ENCODE measurements at places on chromosomes 5 and 9. TPM values are rescaled to one million over a fixed set of nuclear protein-coding genes. Genes with fewer than 3 reads are reported as not detected.

- no peak for DNase-seq
Measured at GRCh38 chr9:129602598-129603415, 18.1 kb downstream of the C9orf50 start.

GRCh38 chr9:128191406-128192046 is at the start of gene CIZ1:
Gene CIZ1, minus strand, starts transcription at chr9:128191572. Its CDS starts 715 bp downstream, at chr9:128190857.
- DNase-seq = peak; percentile 89

DNA sequence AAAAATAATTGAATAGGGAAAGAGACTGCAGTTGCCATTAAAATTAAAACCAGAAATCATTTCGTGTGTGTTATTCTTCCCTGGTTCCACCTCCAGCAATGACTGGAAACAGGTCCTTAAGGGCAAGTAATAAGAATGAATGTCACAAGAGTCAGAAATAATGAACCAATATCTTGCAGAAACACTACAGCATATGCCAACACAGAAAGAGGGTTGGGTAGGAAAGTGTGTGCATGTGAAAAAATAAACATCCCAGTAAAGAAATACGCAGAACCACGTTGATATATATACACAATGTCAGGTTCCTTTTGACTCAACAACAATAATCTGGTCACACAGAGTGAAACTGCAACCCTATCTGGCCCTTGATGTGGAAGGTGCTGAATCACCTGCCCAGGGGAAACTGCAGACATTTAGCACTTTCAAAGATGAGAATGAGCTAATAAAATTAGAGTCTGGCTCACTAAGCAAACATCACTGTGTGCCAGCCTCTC is 15.0 kb downstream of the HMHB1 start:
- DNase-seq = no peak

- peak; percentile 77 for DNase-seq
Measured at GRCh38 chr5:145825751-145826180, 9.4 kb downstream of the PRELID2 start.

- DNase-seq = peak; percentile 37
Measured at GRCh38 chr9:109967651-109968642, 187.9 kb downstream of the PALM2AKAP2 start.

GARIN3 gene
- total RNA-seq = not detected

- DNase-seq = no peak
Measured at GRCh38 chr5:179217956-179218942, 127.0 kb downstream of the ADAMTS2 start.

GRCh38 chr5:103526164-103526915 is 36.2 kb downstream of the NUDT12 start:
- DNase-seq = no peak

DNA sequence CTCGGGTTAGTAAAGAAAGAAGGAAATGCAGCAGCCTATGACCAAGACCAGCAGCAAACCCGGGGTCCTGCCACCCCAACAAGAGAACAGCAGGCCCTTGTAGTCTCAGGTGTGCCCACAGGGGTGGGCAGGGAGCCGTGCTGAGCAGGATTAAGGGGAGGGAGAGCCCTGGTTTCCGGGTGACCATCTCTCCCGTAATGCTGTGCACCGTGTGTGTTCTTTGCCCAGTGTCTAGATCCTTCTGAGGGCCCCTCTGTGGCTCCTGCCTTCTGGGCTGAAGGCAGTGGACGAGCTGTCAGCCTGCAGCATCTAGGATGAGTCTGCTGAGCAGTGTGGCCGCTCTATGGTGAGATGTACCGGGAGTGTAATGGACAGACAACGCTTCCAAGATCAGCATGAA is 12.7 kb upstream of the PLEKHG4B start:
- no peak for DNase-seq

DNA sequence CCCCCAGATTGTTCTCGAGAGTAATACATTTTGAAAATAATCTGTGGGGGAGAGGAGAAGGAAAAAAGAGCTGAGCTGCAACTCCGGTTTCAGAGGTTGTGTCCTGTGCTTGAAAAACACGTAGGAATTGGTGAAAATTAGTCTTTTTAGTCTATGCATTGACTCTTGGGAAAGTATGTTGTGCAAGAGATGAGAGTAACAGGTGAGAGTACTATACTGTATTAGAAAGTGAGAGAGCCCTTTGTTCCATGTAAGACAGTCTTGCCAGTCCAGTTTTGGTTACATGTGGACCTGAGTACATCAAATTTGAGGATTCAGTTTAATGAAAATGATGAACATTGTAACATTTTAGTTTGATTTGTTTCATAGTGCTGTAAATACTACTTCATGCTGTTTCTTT is 27.8 kb downstream of the ERBIN start:
- no peak for DNase-seq

GRCh38 chr5:14148483-14148882 is 5.3 kb downstream of the TRIO start:
- peak; percentile 37 for DNase-seq

- peak; percentile 75 for DNase-seq
Measured at GRCh38 chr5:149439899-149440542, 60.9 kb upstream of the IL17B start.

CDC20B gene
- total RNA-seq = not detected

DNA sequence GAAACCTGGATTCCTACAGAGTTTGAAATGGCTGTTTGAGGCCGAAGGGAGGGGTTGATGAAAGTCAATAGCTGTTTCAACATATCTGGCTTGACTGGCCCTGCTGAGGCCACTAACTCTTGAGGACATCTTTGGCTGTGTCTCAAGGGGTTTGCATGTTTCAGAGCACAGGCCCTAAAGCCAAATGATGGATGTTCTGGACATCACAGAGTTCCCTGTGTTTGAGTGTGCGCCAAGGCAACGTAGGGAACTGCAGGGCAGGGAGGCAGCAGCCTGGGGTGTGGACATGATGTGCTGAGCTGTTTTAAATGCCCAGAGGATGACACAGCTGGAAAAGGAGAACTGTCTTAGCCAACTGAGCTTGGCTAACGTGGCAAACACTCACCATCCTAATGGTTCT is 89.6 kb downstream of the RAPGEF1 start:
- no peak for DNase-seq

DNA sequence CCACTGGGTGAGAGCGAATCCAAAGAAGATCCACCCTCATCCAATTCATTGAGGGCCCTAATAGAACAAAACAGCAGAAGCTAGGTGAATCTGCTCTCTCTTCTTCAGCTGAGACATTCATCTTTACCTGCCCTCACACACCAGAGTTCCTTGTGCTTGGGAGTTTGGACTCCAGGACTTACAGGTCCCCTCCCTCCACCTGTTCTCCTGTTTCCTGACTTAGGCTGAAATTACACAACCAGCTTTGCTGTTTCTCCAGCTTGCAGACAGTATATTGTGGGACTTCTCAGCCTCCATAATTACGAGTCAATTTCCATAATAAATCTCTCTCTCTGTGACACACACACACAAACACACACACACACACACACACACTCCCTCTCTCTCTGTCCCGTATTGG is 19.1 kb downstream of the TMEM171 start:
- DNase-seq = no peak

RNF180 gene
- 3.2 TPM for total RNA-seq

PCDHB2 gene
- 0.88 TPM for total RNA-seq

CER1 gene
- total RNA-seq = not detected

GRCh38 chr5:112372543-112372942 is 46.5 kb downstream of the EPB41L4A start:
- no peak for DNase-seq

SEMA6A gene
- 21.1 TPM for total RNA-seq

PCDHA13 gene
- total RNA-seq = under 0.01 TPM

PCDHGC4 gene
- total RNA-seq = 1.2 TPM

- no peak for DNase-seq
Measured at GRCh38 chr5:120236360-120236759, 227.7 kb upstream of the PRR16 start.

DNA sequence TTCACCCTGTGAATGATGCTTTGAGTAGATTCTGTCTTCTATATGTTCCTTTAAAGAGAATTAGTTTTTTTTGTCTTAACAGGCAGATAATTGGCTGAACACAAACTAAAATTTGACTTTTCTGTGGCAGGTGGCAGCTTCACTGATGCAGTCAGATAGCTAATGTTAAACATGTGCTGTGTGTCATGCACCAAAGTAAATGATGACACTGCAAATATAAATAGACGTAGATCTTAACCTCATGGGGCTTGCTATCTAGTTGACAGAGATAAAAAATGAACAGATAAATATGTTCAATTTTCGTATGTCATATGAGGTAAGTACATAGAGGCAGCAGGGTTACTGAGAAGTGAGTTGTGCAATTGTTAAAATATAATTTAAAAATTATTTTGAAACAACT is 82.7 kb downstream of the PARP8 start:
- no peak for DNase-seq

GRCh38 chr5:112270299-112271293 is 148.5 kb downstream of the EPB41L4A start:
- no peak for DNase-seq

ADRA1B gene
- 0.34 TPM for total RNA-seq

CNTLN gene
- 11.3 TPM for total RNA-seq

- peak; percentile 22 for DNase-seq
Measured at GRCh38 chr9:128987805-128988204, 40.3 kb downstream of the NUP188 start.

DNA sequence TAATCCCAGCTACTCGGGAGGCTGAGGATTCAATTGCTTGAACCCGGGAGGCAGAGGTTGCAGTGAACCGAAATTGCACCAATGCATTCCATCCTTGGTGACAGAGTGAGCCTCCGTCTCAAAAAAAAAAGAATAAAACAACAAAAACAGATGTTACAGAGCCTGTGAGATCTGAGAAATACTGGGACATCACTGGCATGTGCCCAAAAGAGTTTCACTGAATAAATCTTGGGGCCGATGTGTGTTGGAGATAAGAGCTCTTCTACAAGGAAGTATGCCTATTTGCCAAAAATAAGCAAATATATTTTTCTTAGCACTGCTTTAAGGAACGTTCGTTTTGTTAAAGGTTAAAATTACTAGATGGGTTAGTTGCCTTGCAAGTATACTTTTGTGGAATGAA is 55.1 kb downstream of the KIAA1958 start:
- no peak for DNase-seq

SLC2A6 gene
- total RNA-seq = 42.1 TPM

DNA sequence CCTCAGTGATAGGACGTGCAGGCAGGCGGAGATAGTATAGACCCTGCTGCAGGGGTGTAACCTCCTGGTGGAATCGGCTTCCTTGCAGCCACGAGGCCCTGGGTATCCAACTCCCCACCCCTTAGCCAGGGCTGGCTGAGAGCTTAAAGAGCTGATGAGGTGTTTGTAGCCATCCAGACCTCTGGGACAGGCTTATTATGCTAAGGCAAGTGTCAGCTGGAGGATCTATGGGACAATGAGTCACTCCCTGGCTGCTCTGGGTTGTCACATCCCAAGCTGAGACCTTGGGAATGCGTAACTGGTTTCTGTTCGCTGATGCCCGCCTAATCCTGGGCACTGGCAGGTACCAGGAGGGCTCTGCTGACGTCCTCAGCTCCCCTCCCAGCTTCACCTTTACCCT is 38.9 kb downstream of the DAB2IP start:
- DNase-seq = no peak

GKAP1 gene
- 2.6 TPM for total RNA-seq

DNA sequence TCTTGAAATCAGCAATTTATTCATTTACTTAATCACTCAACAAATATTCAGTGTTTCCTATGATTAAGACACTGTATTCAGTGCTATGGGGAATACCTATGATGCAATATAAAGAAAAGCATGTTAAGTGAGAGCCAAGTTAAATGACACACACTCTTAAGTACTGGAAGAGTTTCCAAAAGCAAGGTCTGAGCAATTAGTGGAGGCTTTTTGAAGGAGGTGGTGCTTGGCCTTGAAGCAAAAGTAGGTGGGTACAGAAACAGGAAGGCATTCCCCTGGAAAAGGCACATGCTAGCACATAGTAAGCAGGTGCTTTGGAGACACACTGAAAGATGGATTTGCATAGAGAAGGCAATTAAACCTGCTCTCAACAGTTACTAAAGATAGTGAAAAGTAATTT is 4.0 kb downstream of the TSLP start:
- DNase-seq = no peak

ROR2 gene
- not detected for total RNA-seq

LCN2 gene
- total RNA-seq = 0.14 TPM

TUBB4B gene
- total RNA-seq = 128 TPM

DMRT3 gene
- not detected for total RNA-seq

GDF9 gene
- not detected for total RNA-seq

- DNase-seq = no peak
Measured at GRCh38 chr9:113932906-113933584, 56.9 kb downstream of the ZNF618 start.

GRCh38 chr5:55072666-55073065 is 29.8 kb upstream of the GZMA start:
- DNase-seq = peak; percentile 23

GRCh38 chr9:73009649-73010288 is 56.9 kb upstream of the ALDH1A1 start:
- no peak for DNase-seq

DNA sequence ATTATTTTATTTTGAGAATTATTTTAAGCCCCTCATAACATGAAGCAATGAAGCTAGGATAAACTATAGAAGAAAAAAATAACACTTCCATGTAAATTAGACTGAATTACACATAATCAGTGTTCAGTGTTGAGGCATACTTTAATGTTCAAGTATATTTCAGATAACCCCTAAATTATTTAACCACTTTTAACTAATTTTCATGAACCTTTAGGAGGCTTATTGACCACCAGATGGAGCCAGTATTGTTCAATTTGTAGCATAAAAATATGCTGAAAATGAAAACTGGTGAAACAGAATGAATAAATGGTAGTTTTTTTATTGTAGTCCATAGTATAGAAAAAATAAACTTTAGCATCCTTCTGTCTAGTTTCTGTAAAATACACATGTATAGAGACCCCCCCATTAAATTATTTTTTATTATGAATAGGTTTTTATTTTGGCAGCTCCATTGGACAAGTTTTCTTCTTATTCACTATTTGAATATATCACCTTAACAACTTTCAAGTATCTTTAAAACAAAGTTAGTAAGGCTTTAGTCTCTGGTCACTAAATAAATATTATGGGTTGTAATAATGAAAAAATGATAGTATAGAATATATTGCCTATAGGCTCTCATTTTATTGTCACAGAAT is 190.1 kb downstream of the CWC27 start:
- peak; percentile 61 for DNase-seq

- no peak for DNase-seq
Measured at GRCh38 chr5:82922086-82922734, 155.0 kb downstream of the TMEM167A start.

DNA sequence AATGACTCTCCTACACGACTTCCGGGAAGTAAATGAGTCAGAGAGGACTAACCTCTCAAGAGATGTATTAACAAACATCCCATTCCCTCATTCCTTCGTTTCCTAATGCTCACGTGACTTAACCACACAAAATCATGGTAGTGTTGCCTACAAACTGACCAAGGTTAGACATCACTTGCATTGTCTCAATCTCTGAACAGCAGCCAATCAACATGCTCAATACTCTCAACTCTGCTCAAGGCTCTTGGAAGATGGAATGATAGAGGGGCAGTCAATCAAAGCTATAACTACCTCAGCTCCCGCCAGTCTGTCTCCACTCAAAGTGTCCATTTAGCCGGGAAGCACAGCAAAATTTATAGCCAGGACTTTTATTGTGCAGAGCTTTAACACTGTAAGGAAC is 143.8 kb upstream of the PIK3R1 start:
- no peak for DNase-seq

All from dermis blood vessel endothelial cell (primary cell).